ENCODE measurements at places on chromosomes 5 and 9.

GRCh38 chr5:142703153-142703552 lies 17.3 kb upstream of the FGF1 start:
- no peak for DNase-seq

DNA sequence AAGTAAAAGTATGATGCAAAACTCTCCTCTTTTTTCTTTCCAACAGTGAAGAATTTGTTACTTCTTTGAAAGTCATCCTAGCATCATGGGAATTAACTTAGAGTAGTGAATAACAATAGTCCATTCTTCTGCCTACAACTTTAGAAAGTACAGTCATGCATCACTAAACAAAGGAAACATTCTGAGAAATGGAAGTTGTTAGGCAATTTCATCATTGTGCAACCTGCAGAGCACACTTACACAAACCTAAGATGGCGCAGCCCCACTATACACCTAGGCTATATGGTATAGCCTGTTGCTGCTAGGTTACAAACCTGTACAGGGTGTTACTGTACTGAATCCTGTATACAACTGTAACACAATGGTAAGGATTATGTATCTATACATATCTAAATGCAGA lies 1209.3 kb upstream of the C9orf72 start:
- DNase-seq, result no peak

DNA sequence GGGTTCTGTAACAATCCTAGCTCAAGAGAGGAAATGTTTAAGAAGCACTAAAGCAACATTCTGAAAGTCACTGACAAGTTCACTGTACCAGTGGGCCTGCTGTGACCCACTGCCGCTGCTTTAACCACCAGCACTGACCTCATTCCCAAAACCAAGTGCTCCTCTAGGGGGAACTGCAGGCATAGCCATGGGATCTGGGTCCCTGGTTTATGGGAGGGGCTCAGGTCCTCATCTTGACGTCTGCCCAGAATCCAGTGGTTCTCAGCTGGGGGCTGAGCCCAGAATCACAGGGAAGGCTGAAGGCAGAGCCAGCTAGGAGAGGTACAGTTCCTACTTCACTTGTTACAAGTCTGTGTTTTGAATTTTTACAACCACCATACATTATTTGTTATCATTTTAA lies 36.1 kb upstream of the SLC2A8 start:
- no peak for DNase-seq

DNA sequence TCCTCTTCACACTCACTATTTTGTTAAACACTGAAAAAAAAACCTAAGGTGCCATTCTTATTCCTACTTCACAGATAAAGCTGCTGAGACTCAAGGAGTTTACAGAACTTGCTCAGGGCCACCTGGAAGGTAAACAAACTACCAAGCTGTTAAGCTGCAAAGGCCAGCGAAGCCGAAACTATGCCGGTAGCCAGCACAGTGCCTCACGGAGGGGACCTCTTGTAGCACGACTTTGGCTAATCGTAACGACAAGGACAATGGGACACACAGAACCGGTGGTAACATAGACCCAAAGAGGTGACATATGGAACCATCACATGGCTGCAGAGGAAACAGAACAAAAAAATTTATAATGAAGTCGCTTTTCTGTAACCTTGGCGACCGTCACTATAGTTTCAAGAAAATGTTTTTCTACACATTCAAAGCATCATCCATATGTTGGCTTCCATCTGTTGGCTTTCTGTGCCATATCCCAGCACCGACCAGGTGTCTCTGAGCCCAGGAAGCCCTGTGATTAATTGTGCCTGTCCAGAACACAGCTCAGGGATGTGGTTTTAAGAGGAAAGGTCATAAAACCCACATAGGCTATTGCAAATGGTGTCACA lies 60.3 kb downstream of the S1PR3 start:
- no peak for DNase-seq

GRCh38 chr5:82314964-82315758 lies 37.0 kb upstream of the RPS23 start:
- no peak for DNase-seq

Data from NCI-H2029 treated with DMSO at 0.1 percent for 48 hours (cell line).